Mesothelial cell of epicardium (in vitro differentiated cells): ENCODE measurements at places on chromosomes 7 and 10.
A peak's percentile ranks its signal among the peaks of the same experiment; 100 is the strongest.

- H3K4me1 ChIP-seq, result peaks cover 30% of the 10 kb centered on the region
- H3K27me3 ChIP-seq, result no peaks in the 10 kb centered on the region
- H3K4me3 ChIP-seq, result no peak overlapping the region
- no peaks in the 10 kb centered on the region for H3K36me3 ChIP-seq
- DNase-seq, result no peak
- H3K27ac ChIP-seq, result peak overlapping the region; percentile 80
Measured at GRCh38 chr10:30430544-30431298, 3.3 kb upstream of the MAP3K8 start.

GRCh38 chr10:90621577-90621976, 236.3 kb downstream of the HTR7 start:
- no peaks in the 10 kb centered on the region for H3K36me3 ChIP-seq
- H3K27ac ChIP-seq, result no peak overlapping the region
- no peak for DNase-seq
- no peak overlapping the region for H3K4me3 ChIP-seq
- H3K27me3 ChIP-seq, result peaks cover 42% of the 10 kb centered on the region

- H3K4me3 ChIP-seq, result no peak overlapping the region
- DNase-seq, result no peak
- H3K36me3 ChIP-seq, result no peaks in the 10 kb centered on the region
Measured at GRCh38 chr10:21385536-21385935, 139.9 kb downstream of the SKIDA1 start.

- peaks cover 73% of the 10 kb centered on the region for H3K4me1 ChIP-seq
- peak; percentile 66 for DNase-seq
- peak overlapping the region; percentile 94 for H3K27ac ChIP-seq
- no peaks in the 10 kb centered on the region for H3K36me3 ChIP-seq
- H3K27me3 ChIP-seq, result no peaks in the 10 kb centered on the region
- H3K4me3 ChIP-seq, result no peak overlapping the region
Measured at GRCh38 chr10:78359640-78360091, 326.0 kb downstream of the RPS24 start.

- H3K36me3 ChIP-seq, result no peaks in the 10 kb centered on the region
- no peak for DNase-seq
- H3K4me1 ChIP-seq, result peaks cover 14% of the 10 kb centered on the region
- no peaks in the 10 kb centered on the region for H3K27me3 ChIP-seq
- no peak overlapping the region for H3K4me3 ChIP-seq
Measured at GRCh38 chr10:21138769-21139340, 241.7 kb upstream of the NEBL start.

DNA sequence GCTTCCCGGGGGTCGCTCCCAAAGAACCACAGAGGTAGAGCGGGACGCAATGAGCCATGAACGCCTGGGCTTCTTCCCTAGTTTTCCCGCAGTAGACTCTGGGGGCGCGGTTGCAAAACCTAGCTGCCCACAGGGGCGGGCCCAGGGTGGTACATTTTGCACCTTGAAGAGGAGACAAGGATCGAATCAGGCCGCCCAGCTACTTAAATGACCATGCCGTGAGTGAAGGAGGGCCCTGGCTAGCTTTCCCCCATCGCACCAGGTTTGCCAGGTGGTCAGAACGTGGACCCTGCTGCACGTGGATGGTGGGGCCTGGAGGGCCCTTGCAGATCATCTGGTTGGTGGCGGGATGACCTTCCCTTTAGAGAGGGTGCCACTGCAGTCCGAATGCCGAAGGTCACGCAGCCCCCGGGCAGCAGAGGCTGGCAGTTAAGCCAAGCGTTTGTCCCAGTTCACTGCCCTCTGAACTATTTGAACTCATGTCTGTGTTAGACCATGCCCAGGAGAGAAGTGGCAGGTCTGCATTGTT, 604 bp upstream of the SHTN1 start:
- no peaks in the 10 kb centered on the region for H3K27me3 ChIP-seq
- no peaks in the 10 kb centered on the region for H3K36me3 ChIP-seq
- H3K4me3 ChIP-seq, result peak overlapping the region; percentile 89
- DNase-seq, result peak; percentile 26

GRCh38 chr7:137287651-137288258, 55.8 kb downstream of the PTN start:
- peaks cover 15% of the 10 kb centered on the region for H3K4me1 ChIP-seq
- H3K36me3 ChIP-seq, result peaks cover 32% of the 10 kb centered on the region
- no peak overlapping the region for H3K27ac ChIP-seq

DNA sequence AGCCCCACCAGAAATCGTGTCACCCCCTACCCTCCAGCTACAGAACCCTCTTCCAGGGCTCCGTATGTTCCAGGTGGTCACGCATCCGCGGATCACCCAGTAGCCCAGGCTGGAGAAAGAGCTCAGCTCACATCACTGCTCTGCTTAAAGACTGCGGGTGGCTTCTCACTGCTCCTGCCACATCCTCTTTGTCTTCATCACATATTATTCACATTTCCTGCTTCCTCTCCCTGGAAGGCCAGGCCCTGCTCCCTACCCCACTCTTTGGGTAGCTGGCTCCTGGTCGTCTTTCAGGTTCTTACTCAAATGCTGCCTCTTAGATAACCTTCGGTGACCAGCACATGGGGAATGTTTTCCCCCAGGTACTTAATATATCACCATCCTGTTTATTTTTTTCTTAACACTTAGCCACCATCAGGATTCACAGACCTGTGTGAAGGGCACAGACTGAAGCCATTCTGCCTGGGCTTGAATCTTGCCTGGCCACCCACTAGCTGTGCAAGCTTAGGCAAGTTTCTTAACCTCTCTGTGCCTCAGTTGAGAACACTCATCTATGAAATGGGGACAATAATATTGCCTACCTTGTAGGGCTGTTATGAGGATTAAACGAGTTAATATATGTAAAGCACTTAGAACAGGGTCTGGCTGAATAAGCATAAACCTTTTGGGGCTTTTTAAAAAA, 307.8 kb downstream of the PRPF18 start:
- H3K27me3 ChIP-seq, result peaks cover 60% of the 10 kb centered on the region
- H3K4me1 ChIP-seq, result peaks cover 23% of the 10 kb centered on the region

DNA sequence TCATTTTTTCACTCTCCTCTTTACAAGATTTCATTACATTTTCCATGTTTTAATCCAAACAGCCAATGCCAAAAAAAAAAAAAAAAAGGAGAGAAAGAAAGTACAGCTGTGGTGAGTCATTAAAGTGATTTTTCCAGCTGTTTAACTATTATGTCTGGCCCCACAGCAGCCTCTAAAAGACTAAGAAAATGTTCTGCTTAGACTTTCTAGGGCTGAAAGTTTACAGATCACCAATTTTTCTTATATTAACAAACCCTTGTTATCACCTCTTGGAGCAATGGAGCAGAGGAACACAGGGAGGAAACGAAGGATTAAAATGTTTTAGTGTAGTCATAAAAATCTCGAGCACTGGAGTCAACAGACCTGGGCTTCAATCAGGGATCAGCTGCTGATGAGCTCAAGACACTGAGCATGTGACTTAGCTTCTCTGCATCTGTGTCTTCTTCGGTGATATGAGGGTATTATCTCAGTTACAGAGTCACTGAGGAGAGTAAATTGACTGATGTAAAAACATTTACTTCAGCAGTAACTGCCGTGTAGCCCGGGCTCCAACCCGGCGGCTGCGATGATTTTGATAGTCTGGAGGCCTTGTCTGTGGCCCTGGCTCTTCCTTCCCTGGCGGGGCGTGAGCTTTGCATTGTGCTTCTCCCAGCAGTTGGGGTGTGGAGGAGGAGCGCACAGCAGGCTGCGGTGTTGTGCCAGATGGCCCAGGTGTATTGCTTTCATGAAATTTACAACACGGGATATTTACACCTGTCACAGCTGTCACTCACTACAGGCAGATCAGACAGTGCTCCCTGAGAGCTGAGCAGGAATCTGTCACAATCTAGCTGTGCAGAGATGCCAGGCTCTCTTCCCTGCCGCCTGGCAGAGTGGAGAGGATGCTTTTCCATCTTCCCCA, 298.3 kb upstream of the FZD8 start:
- H3K27ac ChIP-seq, result peak overlapping the region; percentile 48
- H3K27me3 ChIP-seq, result peaks cover 22% of the 10 kb centered on the region
- DNase-seq, result no peak
- H3K36me3 ChIP-seq, result no peaks in the 10 kb centered on the region
- H3K4me1 ChIP-seq, result peaks cover 9% of the 10 kb centered on the region

DNA sequence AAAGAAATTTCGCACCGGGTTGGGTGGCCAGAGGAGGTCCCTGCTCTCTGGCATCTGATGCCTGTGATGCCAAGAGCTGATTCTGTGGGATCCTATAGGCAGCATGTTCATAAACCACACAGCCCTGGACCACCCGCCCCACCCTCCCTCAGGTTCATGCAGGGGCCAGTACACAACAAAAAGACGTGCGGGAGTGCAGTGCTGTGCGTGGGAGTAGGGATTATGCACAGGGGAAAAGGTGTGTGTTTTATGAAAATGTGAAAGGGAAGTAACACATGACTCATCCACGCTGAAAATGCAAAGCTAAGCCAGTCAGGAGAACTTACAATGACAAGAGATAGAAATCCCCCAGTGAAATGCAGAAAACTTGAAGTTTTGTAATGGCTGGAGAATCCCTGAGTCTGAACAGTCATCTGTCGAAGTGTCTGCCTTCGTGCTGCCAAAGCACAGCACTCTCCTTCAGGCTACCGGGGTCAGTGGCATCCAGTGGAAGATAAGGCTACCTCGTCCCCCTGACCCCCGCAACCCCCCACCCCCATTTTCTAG, 1.1 kb downstream of the KIAA1217 start:
- peak overlapping the region; percentile 87 for H3K4me3 ChIP-seq
- H3K36me3 ChIP-seq, result peaks cover 2% of the 10 kb centered on the region
- DNase-seq, result no peak

DNA sequence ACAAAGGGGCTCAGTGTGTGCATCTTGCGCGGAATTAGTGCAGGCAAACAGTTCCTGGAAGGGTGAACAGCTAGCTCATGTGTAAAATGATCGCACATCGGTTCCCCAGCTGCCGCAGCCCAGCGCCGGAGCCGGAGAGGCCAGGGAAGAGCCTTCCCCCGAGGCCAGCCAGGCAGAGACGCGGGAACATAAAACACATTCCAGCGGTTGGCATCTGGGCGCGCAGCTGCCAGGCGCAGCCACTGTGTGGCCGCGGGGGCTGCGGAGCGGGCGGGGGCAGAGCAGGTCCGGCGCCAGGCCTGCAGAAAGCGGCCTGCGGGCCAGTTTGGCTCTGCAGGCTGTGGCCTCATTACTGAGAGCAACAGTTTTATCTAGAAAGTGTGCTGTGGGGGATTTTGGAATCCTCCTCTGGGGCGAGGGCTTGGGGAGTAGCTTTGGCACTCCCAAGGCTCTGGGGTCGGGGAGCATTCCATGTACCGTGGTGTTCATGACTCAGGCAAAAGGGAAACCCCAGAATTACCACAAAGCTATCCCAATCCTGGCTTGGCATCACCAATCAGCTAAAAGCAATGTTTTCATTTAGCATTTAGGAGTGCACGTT, 74.3 kb downstream of the SAMD9 start:
- H3K27ac ChIP-seq, result peak overlapping the region; percentile 11
- peak overlapping the region; percentile 37 for H3K4me3 ChIP-seq
- H3K27me3 ChIP-seq, result no peaks in the 10 kb centered on the region
- DNase-seq, result peak; percentile 47

- no peaks in the 10 kb centered on the region for H3K27me3 ChIP-seq
- no peak for DNase-seq
- no peaks in the 10 kb centered on the region for H3K4me1 ChIP-seq
- peaks cover 10% of the 10 kb centered on the region for H3K36me3 ChIP-seq
- H3K4me3 ChIP-seq, result no peak overlapping the region
- H3K27ac ChIP-seq, result no peak overlapping the region
Measured at GRCh38 chr7:108499566-108499965, 26.4 kb downstream of the PNPLA8 start.

DNA sequence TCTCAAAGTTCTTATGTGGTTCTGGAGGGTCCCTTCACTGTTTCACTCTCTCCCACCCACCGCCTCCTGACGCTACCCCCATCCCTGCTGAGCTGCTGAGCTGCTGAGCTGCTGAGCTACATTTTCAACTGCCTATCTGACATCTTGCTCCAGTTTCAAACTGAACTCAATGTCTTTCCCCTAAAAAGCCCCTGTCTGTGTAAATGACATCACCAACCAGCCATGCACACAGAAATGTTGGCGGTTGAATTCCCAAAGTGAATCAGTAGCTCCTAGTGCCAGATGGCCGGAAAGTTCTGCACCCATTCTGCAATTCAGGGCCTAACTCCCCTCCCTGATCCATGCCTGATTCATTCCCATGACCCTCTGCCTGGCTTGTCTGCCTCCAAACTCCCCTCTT, 71.2 kb downstream of the WNT2 start:
- peaks cover 5% of the 10 kb centered on the region for H3K4me1 ChIP-seq
- no peaks in the 10 kb centered on the region for H3K36me3 ChIP-seq
- H3K27me3 ChIP-seq, result no peaks in the 10 kb centered on the region
- no peak for DNase-seq
- H3K4me3 ChIP-seq, result no peak overlapping the region
- no peak overlapping the region for H3K27ac ChIP-seq

DNA sequence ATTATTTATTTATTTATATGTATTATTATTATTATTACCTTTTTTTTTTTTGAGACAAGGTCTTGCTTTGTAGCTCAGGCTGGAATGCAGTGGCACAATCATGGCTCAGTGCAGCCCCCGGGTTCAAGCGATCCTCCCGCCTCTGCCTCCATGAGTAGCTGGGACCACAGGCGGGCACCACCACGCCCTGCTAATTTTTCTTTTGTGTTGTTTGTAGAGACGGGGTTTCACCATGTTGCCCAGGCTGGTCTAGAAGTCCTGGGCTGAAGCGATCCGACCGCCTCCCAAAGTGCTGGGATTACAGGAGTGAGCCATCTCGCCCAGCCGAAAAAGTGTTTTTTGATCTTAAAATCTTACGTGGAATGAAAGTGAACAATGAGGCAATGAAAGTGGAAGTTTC, 79.4 kb upstream of the C1GALT1 start:
- no peak overlapping the region for H3K27ac ChIP-seq
- peaks cover 48% of the 10 kb centered on the region for H3K4me1 ChIP-seq
- H3K4me3 ChIP-seq, result no peak overlapping the region
- H3K36me3 ChIP-seq, result no peaks in the 10 kb centered on the region

- no peak overlapping the region for H3K4me3 ChIP-seq
- H3K4me1 ChIP-seq, result peaks cover 5% of the 10 kb centered on the region
- DNase-seq, result no peak
- H3K36me3 ChIP-seq, result no peaks in the 10 kb centered on the region
Measured at GRCh38 chr10:9625304-9625703, 1392.4 kb upstream of the CELF2 start.

- H3K27ac ChIP-seq, result no peak overlapping the region
- H3K4me1 ChIP-seq, result peaks cover 3% of the 10 kb centered on the region
- no peak overlapping the region for H3K4me3 ChIP-seq
- H3K36me3 ChIP-seq, result no peaks in the 10 kb centered on the region
Measured at GRCh38 chr10:6713716-6714115, 133.6 kb upstream of the PRKCQ start.

GRCh38 chr10:28494420-28494819, 38.5 kb upstream of the WAC start:
- H3K4me3 ChIP-seq, result no peak overlapping the region
- peaks cover 2% of the 10 kb centered on the region for H3K36me3 ChIP-seq
- no peak overlapping the region for H3K27ac ChIP-seq
- H3K4me1 ChIP-seq, result peaks cover 7% of the 10 kb centered on the region
- no peaks in the 10 kb centered on the region for H3K27me3 ChIP-seq

GRCh38 chr7:34497153-34497777, 160.8 kb upstream of the NPSR1 start:
- no peaks in the 10 kb centered on the region for H3K4me1 ChIP-seq
- H3K27me3 ChIP-seq, result peaks cover 4% of the 10 kb centered on the region
- H3K4me3 ChIP-seq, result no peak overlapping the region
- no peak overlapping the region for H3K27ac ChIP-seq

GRCh38 chr7:131889572-131890150, 333.2 kb upstream of the PODXL start:
- no peak overlapping the region for H3K27ac ChIP-seq
- no peak for DNase-seq
- peaks cover 75% of the 10 kb centered on the region for H3K27me3 ChIP-seq
- no peak overlapping the region for H3K4me3 ChIP-seq
- H3K36me3 ChIP-seq, result no peaks in the 10 kb centered on the region

GRCh38 chr10:44065788-44066526, 318.9 kb downstream of the CXCL12 start:
- no peak for DNase-seq
- no peak overlapping the region for H3K27ac ChIP-seq
- H3K36me3 ChIP-seq, result no peaks in the 10 kb centered on the region
- peaks cover 10% of the 10 kb centered on the region for H3K4me1 ChIP-seq
- H3K4me3 ChIP-seq, result no peak overlapping the region
